ENCODE measurements at places on chromosomes 6 and 20.

GRCh38 chr6:55853008-55854001 is 22.1 kb downstream of the BMP5 start:
- DNase-seq, result no peak

- DNase-seq, result peak; percentile 82
Observed at GRCh38 chr6:35048631-35049083, 92.5 kb downstream of the TCP11 start.

- no peak for DNase-seq
Observed at GRCh38 chr6:159691963-159692287, 1.1 kb downstream of the SOD2 start.

GRCh38 chr6:16168858-16169257 is 40.0 kb downstream of the MYLIP start:
- DNase-seq, result peak; percentile 65

- no peak for DNase-seq
Observed at GRCh38 chr6:8914700-8915099, 479.4 kb upstream of the SLC35B3 start.
